ENCODE measurements at places on chromosomes 13 and 19.

GRCh38 chr19:9151367-9151766 lies 11.2 kb downstream of the ZNF317 start:
- H3K36me3 ChIP-seq = peaks cover 96% of the 10 kb centered on the region
- no peaks in the 10 kb centered on the region for H3K27me3 ChIP-seq
- no peak overlapping the region for H3K27ac ChIP-seq
- no peak for DNase-seq

GRCh38 chr13:80706164-80706471 lies 365.2 kb upstream of the SPRY2 start:
- H3K27me3 ChIP-seq = no peaks in the 10 kb centered on the region
- no peak overlapping the region for H3K27ac ChIP-seq
- no peaks in the 10 kb centered on the region for H3K4me1 ChIP-seq
- H3K36me3 ChIP-seq = no peaks in the 10 kb centered on the region
- no peak overlapping the region for H3K4me3 ChIP-seq

- no peak overlapping the region for H3K4me3 ChIP-seq
- no peaks in the 10 kb centered on the region for H3K36me3 ChIP-seq
- H3K27ac ChIP-seq = no peak overlapping the region
Measured at GRCh38 chr19:56351208-56351607, 36.6 kb upstream of the ZSCAN5A start.

GRCh38 chr13:20403826-20404225 lies 121.8 kb downstream of the CRYL1 start:
- H3K27ac ChIP-seq = no peak overlapping the region
- peaks cover 14% of the 10 kb centered on the region for H3K27me3 ChIP-seq
- DNase-seq = no peak
- peaks cover 38% of the 10 kb centered on the region for H3K4me1 ChIP-seq
- H3K36me3 ChIP-seq = peaks cover 5% of the 10 kb centered on the region

GRCh38 chr19:14342809-14343208 lies 38.4 kb upstream of the ADGRE5 start:
- H3K4me1 ChIP-seq = no peaks in the 10 kb centered on the region
- no peak overlapping the region for H3K27ac ChIP-seq
- H3K4me3 ChIP-seq = no peak overlapping the region

GRCh38 chr13:85819513-85819912 lies 20.3 kb upstream of the SLITRK6 start:
- DNase-seq = no peak
- no peaks in the 10 kb centered on the region for H3K4me1 ChIP-seq

- no peak overlapping the region for H3K4me3 ChIP-seq
- no peaks in the 10 kb centered on the region for H3K36me3 ChIP-seq
- H3K27me3 ChIP-seq = peaks cover 29% of the 10 kb centered on the region
- DNase-seq = peak; percentile 63
- H3K4me1 ChIP-seq = peaks cover 26% of the 10 kb centered on the region
Measured at GRCh38 chr19:4633140-4633967, 6.0 kb upstream of the TNFAIP8L1 start.

- no peaks in the 10 kb centered on the region for H3K36me3 ChIP-seq
- no peaks in the 10 kb centered on the region for H3K27me3 ChIP-seq
- H3K27ac ChIP-seq = no peak overlapping the region
- DNase-seq = no peak
Measured at GRCh38 chr13:31321457-31321856, 121.7 kb downstream of the B3GLCT start.

- H3K27me3 ChIP-seq = peaks cover 9% of the 10 kb centered on the region
- no peaks in the 10 kb centered on the region for H3K4me1 ChIP-seq
- H3K27ac ChIP-seq = no peak overlapping the region
- H3K36me3 ChIP-seq = no peaks in the 10 kb centered on the region
- no peak for DNase-seq
Measured at GRCh38 chr13:101018720-101019119, 344.1 kb upstream of the TMTC4 start.

DNA sequence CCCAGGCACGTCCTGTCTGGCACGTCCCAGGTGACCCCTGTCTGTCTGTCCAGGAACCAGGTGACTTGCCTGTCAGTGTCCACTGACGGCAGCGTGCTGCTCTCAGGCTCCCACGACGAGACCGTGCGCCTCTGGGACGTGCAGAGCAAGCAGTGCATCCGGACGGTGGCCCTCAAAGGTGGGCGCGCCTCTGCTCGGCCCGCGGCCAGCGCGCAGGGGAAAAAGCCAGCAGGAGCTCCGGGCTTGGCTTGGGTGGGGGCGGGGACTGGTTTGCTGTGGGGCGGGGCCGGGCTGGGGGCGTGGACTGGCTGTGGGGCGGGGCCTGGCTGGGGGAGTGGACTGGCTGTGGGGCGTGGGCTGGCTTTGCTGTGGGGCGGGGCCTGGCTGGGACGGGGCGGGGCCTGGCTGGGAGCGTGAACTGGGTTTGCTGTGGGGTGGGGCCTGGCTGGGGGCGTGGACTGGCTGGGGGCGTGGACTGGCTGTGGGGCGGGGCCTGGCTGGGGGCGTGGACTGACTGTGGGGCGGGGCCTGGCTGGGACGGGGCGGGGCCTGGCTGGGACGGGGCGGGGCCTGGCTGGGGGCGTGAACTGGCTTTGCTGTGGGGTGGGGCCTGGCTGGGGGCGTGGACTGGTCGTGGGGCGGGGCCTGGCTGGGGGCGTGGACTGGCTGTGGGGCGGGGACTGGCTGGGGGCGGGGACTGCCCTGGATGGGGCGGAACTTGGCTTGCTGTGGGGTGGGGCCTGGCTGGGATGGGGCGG lies 7.2 kb downstream of the WDR18 start:
- H3K27ac ChIP-seq = no peak overlapping the region
- H3K4me1 ChIP-seq = peaks cover 7% of the 10 kb centered on the region
- H3K27me3 ChIP-seq = peaks cover 9% of the 10 kb centered on the region
- peak; percentile 63 for DNase-seq

- H3K4me3 ChIP-seq = no peak overlapping the region
- peaks cover 8% of the 10 kb centered on the region for H3K4me1 ChIP-seq
- H3K27ac ChIP-seq = no peak overlapping the region
- no peak for DNase-seq
- peaks cover 17% of the 10 kb centered on the region for H3K27me3 ChIP-seq
- H3K36me3 ChIP-seq = no peaks in the 10 kb centered on the region
Measured at GRCh38 chr19:7715671-7716070, 13.7 kb upstream of the FCER2 start.

DNA sequence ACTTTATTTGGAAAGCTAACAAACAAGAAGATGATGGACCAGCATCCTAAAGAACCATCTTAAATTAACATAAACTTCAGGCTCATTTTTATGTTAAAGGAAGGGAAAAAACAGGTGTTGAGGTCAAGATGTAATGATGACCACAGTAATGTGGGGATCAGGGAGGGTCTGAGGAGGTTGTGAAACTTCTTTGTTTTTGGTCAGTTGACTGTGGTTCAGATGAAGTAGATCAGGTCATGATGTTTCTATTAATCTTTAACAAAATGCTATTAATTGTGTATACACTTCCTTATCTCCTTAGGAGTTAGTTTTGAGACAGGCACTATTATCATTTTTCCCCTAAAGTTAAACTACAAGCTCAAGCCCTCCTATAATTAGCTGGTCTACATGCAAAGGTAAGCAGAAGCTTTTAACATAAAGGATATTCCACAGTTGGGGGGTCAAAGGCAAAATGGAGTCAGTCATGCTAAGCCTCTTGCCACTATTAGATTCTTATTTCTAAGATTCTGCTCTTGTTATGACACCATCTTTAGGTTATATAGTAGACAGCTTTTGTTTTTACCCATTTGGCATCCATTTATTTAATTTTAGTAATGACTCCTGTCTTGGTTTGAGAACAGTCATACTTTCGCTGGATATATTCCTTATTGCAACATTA lies 800.1 kb upstream of the PCDH9 start:
- DNase-seq = no peak
- H3K27ac ChIP-seq = no peak overlapping the region
- H3K36me3 ChIP-seq = no peaks in the 10 kb centered on the region

GRCh38 chr13:65555962-65556361 lies 1674.2 kb downstream of the PCDH9 start:
- H3K4me1 ChIP-seq = no peaks in the 10 kb centered on the region
- DNase-seq = no peak
- no peak overlapping the region for H3K4me3 ChIP-seq
- no peaks in the 10 kb centered on the region for H3K27me3 ChIP-seq
